ENCODE measurements at places on chromosomes 3 and 15. TPM values are rescaled to one million over a fixed set of nuclear protein-coding genes. Genes with fewer than 3 reads are reported as not detected.

ARGFX gene
- not detected for total RNA-seq

GRCh38 chr3:104646196-104646595, 720.5 kb upstream of the ALCAM start:
- H3K4me1 ChIP-seq, result no peaks in the 10 kb centered on the region
- H3K27ac ChIP-seq, result no peak overlapping the region
- DNase-seq, result no peak
- no peaks in the 10 kb centered on the region for H3K36me3 ChIP-seq
- no peaks in the 10 kb centered on the region for H3K27me3 ChIP-seq

- H3K27ac ChIP-seq, result no peak overlapping the region
- DNase-seq, result no peak
- no peak overlapping the region for H3K4me3 ChIP-seq
- H3K27me3 ChIP-seq, result peaks cover 88% of the 10 kb centered on the region
- no peaks in the 10 kb centered on the region for H3K36me3 ChIP-seq
- H3K4me1 ChIP-seq, result peaks cover 63% of the 10 kb centered on the region
Observed at GRCh38 chr3:138941259-138941885, 5.6 kb downstream of the FOXL2 start.

PTH1R gene
- total RNA-seq, result not detected

DNA sequence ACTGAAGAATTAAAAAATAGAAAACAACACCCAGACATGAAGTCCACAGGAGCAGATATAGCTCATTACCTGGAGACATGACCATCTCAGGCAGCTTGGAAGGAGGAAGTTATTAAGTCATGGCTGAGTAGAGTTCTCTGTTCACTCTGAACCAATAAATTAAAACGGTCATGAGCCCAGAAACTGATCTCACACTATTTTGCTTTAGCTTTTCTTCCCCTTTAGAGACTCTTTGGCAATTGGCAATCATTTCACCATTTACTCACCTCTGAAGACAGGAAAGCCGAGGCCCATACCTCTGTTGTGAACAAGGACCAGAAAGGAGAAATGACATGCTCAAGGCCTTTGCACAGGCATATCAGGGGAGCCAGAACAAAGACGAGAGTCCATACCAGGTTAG, 26.6 kb downstream of the CLDN18 start:
- peaks cover 8% of the 10 kb centered on the region for H3K27me3 ChIP-seq
- no peak overlapping the region for H3K27ac ChIP-seq
- H3K4me1 ChIP-seq, result no peaks in the 10 kb centered on the region
- no peak overlapping the region for H3K4me3 ChIP-seq

- DNase-seq, result no peak
- no peaks in the 10 kb centered on the region for H3K27me3 ChIP-seq
- H3K4me1 ChIP-seq, result peaks cover 46% of the 10 kb centered on the region
- no peak overlapping the region for H3K4me3 ChIP-seq
- H3K27ac ChIP-seq, result no peak overlapping the region
Observed at GRCh38 chr3:9783954-9784353, 8.3 kb downstream of the TADA3 start.

DNA sequence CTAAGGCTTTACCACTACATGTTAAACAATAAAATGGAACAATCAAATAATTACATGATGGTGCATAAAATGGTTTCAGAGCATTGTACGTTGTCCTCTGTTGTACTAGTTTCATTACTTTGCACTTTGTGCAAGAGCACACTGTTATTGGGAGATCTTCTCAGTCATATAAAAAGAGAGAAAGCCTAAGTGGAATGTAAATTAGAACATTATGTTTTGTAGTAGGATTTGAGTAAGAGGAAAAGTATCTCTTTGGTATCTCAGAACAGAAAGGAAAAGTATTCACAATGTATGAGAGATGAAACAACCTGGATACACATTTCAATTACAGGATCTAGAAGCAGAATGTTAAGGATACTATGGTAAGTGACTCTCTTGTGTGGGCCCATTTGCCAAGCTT, 26.9 kb upstream of the PLSCR2 start:
- H3K27ac ChIP-seq, result no peak overlapping the region
- no peak overlapping the region for H3K4me3 ChIP-seq
- no peak for DNase-seq

DNA sequence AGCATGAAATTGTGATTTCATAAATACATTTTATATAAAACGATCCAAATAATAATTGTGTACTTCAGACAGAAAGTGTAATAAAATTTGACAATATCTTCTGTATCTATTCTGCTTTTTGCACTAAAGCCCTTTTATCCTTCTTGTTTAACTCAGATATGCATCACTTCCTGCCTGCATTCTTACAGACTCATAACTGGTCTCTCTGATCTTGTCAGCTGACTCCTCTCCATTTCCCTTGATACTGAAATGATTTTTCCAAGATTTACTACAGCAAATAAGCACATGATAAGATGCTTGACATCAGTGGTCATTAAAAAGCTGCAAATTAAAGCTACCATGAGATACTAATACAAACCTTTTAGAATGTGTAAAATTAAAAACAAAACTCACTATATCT, 25.3 kb upstream of the SI start:
- no peak overlapping the region for H3K27ac ChIP-seq
- no peak overlapping the region for H3K4me3 ChIP-seq
- no peak for DNase-seq
- no peaks in the 10 kb centered on the region for H3K27me3 ChIP-seq
- no peaks in the 10 kb centered on the region for H3K36me3 ChIP-seq
